ENCODE measurements at places on chromosomes 5 and 9.

GRCh38 chr5:171806976-171807747 lies 21.5 kb downstream of the SMIM23 start:
- no peak for DNase-seq

- DNase-seq, result no peak
These were observed 1.4 kb upstream of the ANKRD33B start for GRCh38 chr5:10562201-10563109.

- no peak for DNase-seq
These were observed 409.3 kb upstream of the CLINT1 start for GRCh38 chr5:158268286-158268685.

GRCh38 chr5:74851684-74852353 lies 14.4 kb downstream of the FAM169A start:
- DNase-seq, result no peak

DNA sequence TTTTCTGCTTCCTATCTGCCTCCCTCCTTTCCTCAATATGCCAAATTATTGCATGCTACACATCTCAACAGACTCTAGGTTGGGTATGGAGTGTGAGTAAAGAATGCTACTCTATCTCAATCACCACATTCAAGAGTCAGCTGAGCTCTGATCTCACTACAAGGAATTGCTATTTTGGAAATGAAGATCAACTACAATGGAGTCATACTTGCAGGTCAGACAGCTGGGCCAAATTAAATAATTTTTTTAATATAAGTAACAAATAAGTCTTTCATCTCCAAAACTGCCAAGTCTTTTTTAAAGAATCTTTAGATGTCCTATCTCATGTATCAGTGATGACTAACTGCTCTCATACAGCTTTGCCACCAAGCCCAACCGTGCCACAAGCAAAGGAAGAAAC lies 64.0 kb downstream of the DEPDC1B start:
- DNase-seq, result no peak

GRCh38 chr9:113948891-113949570 lies 72.9 kb downstream of the ZNF618 start:
- DNase-seq, result peak; percentile 16
